ENCODE measurements at places on chromosomes 4 and X.

GRCh38 chr4:27267339-27267969 is 406.8 kb downstream of the STIM2 start:
- DNase-seq: no peak

- no peak for DNase-seq
Observed at GRCh38 chr4:181388061-181388460, 855.1 kb upstream of the TENM3 start.

- no peak for DNase-seq
Observed at GRCh38 chr4:41797260-41797659, 48.7 kb upstream of the PHOX2B start.

- DNase-seq: no peak
Observed at GRCh38 chr4:6500481-6501140, 28.2 kb upstream of the PPP2R2C start.

- no peak for DNase-seq
Observed at GRCh38 chr4:73432169-73433000, 3.6 kb upstream of the AFP start.

- peak; percentile 37 for DNase-seq
Observed at GRCh38 chr4:56668267-56668666, 12.8 kb downstream of the HOPX start.

GRCh38 chr4:67546971-67547370 is 1.7 kb upstream of the CENPC start:
- DNase-seq: no peak

- no peak for DNase-seq
Observed at GRCh38 chr4:186798951-186799659, 75.4 kb upstream of the FAT1 start.

- no peak for DNase-seq
Observed at GRCh38 chrX:19513383-19513782, 1.9 kb downstream of the MAP3K15 start.

DNA sequence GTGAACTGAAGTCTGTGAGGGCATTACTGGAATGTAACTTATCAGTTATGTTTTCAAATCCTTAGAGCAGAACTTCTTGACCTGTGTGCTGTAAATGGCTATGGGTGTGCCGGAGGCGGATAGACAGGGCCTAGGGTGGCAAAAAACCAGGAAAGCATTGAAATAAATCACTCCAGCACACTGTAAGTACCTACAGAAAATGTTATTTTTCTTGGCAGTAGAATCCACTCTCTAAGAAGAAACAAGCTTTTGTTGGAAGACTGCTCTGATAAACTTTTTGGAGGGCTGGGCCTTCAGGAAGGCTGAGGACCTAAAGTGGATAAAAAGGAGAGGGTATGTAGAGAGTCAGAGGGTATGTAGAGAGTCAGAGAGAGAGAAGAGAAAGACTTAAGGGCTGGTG is 14.9 kb downstream of the CPE start:
- no peak for DNase-seq

DNA sequence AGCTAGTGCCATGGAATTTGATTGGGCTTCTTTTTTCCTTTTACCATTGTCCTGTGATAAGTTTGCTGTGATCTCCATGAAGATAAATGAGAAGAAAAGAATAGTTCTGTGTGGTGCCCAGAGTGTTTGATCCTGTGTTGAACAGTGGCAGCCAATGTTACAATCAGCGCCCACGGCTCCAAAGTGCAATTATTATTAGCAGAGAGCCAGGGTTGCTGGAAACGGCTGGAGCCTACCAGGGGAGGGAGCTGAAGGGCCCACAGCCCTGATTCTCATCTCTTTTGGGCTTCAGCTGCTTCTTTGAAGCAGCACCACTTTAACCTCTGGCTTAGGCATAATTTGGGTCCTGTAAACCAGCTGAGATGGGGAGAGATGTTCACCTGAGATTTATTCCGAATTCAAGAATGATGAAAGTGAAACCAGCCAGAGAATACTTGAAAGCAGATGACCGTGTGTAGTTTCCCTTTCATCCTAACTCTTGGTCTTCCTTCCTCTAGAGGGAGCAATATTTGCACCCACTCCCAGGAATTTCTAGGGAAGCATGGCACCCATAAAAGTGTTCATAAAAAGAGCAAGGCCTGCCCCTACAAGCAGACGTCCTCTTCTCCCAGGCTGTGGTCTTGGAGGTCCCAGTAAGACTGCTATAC is 298.3 kb downstream of the EVC2 start:
- DNase-seq: no peak
